Fibroblast of skin of abdomen (primary cell): ENCODE measurements at places on chromosomes 3 and 15.
A peak's percentile ranks its signal among the peaks of the same experiment; 100 is the strongest.

GRCh38 chr15:42628761-42629160, 53.4 kb downstream of the STARD9 start:
- DNase-seq: peak; percentile 12

DNA sequence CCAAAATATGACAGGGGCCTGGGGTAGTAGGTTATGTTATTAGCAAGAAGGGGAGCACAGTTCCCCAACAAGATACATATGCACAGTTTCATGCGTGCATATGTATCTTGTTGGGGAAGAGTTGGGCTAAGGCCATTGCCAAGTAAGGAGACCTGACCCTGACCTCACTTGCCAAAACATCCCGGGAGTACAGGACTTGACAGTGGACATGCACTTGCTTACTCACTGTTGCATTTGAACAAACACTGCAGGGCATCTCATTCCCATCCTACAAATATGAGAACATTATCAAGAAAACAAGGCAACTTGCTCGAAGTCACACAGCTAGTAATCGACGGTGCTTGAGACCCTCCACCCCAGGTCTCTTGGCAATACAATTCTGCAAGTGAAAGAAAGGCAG, 4.8 kb upstream of the CAMP start:
- DNase-seq: no peak

DNA sequence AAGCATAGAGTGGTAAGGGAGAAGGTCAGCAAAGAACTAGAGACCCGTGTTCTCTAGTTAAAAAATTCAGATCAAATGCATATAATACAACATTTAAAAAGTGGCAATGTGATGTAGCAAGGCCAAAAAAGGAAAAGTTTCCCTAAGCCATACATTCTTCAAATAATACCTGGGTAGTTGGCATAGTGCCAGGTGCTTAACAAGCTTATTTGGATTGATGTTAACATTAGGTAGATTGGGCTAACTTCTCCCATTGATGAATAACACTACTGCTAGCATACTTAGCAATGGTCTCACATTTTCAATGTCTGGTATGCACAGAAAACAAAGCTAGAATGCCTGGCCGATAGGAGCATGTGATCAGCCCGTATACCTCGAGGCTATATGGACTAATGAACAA, 283.6 kb upstream of the RARB start:
- no peak for DNase-seq

DNA sequence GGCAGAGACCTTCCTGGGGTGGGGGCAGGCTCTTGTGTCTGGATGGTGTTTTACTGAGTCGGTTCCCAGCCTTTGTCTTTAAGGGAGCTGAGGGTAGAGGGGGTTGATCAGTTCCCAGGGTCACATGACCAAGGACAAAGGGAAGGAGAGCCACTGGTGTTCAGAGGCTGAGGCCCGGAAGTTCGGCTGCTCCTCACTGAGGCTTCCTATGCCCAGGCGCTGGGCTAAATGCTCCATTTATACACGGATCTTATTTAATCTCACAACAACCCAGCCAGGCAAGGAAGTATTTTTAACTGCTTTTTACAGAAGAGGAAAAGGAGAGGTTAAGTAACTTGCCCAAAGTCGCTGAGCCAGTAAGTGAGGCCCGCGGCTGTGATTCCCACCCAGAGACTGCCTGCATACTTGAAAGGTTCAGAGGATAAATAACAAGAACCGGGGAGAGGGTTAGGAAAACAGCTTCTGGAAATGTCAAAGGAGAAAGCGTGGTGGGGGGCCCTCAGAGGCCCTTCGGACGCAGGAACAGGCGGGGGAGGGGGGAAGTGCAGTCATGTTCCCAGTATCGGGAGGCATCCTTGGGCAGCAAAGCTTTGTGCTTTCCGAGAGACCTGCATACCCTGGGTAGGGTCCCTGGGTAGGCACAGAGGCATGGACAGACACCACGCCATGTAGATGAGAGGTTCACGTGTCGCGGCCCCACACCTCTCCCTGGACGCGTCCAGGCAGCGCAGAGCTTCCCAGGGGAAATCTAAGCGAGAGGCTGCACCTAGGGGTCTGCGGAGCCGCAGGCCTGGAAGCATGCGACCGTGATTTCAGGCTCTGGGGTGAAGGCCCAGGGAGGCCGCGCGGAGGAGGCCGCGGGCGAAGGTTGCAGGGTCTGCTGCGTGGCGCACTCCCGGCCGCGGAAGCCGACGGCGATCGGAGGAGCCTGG, 21.3 kb downstream of the EPHB3 start:
- peak; percentile 56 for DNase-seq

DNA sequence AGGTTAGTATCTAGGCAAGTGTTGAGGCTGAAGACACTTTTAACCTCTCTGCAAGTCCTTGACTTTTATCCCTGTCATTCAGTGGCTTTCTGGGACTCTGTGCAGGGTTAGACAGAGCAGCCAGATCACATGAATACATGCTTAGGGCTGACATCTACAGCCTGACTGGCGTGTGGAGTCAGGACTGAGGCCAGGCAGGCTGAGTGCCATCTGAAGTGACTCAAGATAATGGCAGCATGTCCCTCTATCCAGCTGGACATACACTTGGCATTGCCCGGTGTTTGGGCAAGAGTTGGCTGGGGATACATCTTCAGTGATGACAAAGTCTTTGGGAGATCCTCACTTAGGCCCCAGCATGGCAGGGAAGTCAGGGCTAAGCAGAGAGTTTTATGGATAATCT, 22.4 kb downstream of the DUOX2 start:
- DNase-seq: no peak

GRCh38 chr3:116019254-116019763, 396.0 kb downstream of the GAP43 start:
- no peak for DNase-seq

DNA sequence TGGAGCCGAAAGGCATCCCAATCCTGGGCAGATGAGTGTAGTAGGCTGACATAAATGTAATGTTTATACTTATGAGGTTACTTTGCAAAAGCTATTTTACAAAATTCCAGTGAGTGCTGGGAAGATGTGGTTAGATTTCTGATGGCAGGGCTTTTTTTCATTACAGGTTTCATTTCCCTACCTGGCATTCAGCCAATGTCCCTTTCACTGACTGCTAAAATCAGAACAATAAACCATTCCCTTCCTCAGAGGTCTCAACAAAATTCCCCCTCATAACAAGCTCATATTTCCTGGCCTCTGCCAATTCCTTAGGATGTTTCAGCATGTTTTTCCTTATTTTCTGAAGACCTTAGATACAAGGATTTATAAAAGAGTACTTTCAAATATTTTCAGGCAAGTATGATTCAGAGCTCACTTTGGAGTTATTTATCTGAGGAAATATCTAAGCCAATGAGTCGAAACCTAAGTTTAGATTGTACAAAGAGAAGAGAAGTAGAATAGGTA, 40.9 kb upstream of the CCDC80 start:
- DNase-seq: peak; percentile 95

DNA sequence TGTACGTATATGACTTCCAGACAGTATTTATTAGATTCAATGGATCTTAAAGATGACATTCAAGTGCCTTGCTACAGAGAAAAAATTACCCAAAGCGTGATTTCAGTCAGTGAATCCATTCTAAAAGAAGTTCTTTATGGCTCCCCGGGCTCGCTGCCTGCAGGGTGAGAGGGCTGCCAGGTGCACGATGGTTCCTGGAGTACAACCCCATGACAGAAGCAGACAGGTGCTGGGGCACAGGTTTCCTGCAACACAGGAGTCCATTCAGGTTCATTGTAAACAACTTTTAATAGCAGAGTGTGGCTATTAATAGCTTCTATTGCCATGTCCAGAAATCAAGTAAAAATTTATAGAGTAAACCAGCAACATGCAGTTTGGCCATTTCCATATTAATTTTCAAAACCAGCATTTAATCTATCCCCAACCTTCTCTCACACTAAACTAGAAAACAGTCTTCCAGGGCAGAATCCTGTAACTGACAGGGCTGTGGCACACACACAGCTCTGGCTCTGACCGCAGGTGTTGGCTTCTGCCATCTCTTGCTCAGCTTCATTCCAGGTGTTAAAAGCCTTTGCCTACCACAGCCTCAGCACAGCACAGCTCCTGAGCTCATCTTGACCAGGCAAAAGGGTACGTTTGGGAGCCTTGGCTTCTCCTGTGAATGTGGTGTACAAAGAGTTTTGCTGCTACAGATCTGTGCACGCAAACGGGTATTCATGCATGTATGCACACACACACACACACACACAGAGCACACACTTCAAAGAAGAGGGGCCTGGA, 185.9 kb downstream of the MEX3B start:
- no peak for DNase-seq
